ENCODE measurements at places on chromosomes 4 and X. TPM values are rescaled to one million over a fixed set of nuclear protein-coding genes. Genes with fewer than 3 reads are reported as not detected.

- no peaks in the 10 kb centered on the region for H3K27me3 ChIP-seq
- no peaks in the 10 kb centered on the region for H3K36me3 ChIP-seq
- H3K27ac ChIP-seq: no peak overlapping the region
Observed at GRCh38 chr4:16437836-16438235, 211.6 kb upstream of the TAPT1 start.

Gene PPP1R2C
- total RNA-seq: not detected

GRCh38 chr4:7255996-7256395 lies 63.7 kb downstream of the SORCS2 start:
- no peak overlapping the region for H3K4me3 ChIP-seq
- H3K27ac ChIP-seq: no peak overlapping the region
- no peaks in the 10 kb centered on the region for H3K27me3 ChIP-seq
- no peaks in the 10 kb centered on the region for H3K4me1 ChIP-seq
- H3K36me3 ChIP-seq: no peaks in the 10 kb centered on the region

DNA sequence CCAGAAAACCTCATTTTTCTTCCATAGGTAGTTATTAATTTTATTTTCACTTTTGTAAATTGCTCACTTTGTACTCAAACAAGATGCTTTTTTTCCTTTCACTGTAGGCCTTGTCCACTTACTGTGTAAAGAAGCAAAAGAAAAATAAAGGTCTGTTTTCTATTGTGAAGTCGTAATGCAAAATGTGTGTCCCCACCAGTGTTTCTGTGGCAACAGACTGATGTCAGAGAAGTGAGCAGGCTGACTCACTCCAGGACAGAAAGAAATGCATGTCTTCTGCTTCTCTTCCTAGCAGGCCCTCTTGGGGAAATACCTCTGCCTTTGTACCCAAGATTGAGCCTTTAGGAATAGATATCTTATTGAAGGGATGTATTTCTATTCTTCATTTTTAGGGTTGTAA lies 30.3 kb downstream of the INPP4B start:
- H3K36me3 ChIP-seq: no peaks in the 10 kb centered on the region
- H3K27ac ChIP-seq: no peak overlapping the region
- peaks cover 31% of the 10 kb centered on the region for H3K4me1 ChIP-seq
- H3K27me3 ChIP-seq: no peaks in the 10 kb centered on the region
- no peak overlapping the region for H3K4me3 ChIP-seq
- no peak for DNase-seq

DNA sequence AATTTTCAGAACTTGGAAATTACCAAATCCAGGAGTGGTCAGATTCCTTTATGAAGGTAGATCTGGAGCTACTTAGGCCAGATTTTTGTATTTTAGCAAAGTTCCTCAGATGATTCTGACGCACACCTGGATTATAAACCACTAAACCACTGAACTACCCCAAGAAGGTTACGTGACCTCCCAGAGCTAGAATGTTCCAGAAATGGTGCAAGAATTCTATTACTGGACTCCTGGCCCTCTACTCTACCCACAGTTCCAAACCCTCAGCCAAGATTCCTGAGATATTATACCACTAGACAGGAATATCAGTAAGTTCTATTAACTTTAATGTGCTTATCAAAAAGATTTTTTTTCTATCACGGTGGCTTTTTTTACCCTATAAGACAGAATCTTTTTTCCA lies 67.1 kb downstream of the ABCG2 start:
- no peaks in the 10 kb centered on the region for H3K36me3 ChIP-seq
- H3K27me3 ChIP-seq: no peaks in the 10 kb centered on the region
- no peak overlapping the region for H3K4me3 ChIP-seq
- H3K27ac ChIP-seq: no peak overlapping the region
- no peak for DNase-seq

DNA sequence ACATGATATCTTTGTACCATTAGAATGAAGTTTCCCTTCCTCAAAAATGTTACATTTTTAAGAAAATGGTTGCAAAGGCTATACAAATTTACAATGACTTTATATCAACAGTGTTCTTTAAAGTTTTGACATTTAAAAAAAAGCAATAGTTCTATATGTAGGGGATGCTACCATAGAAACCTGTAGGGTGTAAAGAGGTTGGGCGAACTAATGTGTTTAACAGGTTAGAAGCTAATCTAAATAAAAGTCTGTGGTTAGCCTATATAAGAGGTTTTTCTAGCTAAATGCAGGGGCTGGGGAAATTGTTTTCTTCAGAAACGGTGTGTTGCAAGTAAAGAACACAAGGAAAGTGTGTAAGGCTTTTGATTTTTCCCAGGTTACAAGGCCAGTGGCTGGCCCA lies 73.3 kb downstream of the GBA3 start:
- H3K4me3 ChIP-seq: no peak overlapping the region
- H3K36me3 ChIP-seq: peaks cover 1% of the 10 kb centered on the region
- DNase-seq: no peak
- H3K27ac ChIP-seq: no peak overlapping the region
